Lower lobe of right lung (tissue), 2 donors: ENCODE measurements at places on chromosomes 1 and 21.
A peak's percentile ranks its signal among the peaks of the same experiment; 100 is the strongest.

- H3K4me3 ChIP-seq, result no peak overlapping the region
- DNase-seq, result no peak
- H3K36me3 ChIP-seq, result no peaks in the 10 kb centered on the region
Observed at GRCh38 chr1:92854101-92854785, 22.4 kb downstream of the RPL5 start.

DNA sequence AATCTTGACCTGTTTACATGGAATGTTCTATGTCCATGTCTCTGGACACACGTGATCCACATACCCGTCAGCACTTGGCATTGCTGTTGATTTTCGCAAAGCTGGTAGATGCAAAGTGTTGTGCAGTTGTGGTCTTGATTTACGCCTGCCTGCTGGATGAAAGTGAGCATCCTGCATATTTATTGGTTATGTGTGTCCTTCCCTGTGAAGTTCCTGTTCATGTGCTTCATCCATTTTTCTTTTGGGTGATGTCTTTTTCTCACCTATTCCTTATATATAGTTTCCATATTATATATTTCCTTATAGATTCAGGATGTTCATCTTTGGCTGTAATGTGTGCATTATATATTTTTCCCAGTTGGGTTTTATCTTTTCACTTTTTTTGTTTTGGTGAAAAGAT is 6.5 kb downstream of the AGPAT3 start:
- H3K27ac ChIP-seq, result no peak overlapping the region
- no peaks in the 10 kb centered on the region for H3K27me3 ChIP-seq
- DNase-seq, result no peak
- H3K36me3 ChIP-seq, result peaks cover 16% of the 10 kb centered on the region
- no peak overlapping the region for H3K4me3 ChIP-seq

- H3K4me1 ChIP-seq, result peaks cover 5% of the 10 kb centered on the region
- H3K4me3 ChIP-seq, result no peak overlapping the region
- no peak overlapping the region for H3K27ac ChIP-seq
- DNase-seq, result no peak
- no peaks in the 10 kb centered on the region for H3K27me3 ChIP-seq
- H3K36me3 ChIP-seq, result no peaks in the 10 kb centered on the region
Observed at GRCh38 chr1:200301152-200301551, 108.7 kb downstream of the ZNF281 start.

GRCh38 chr1:226223157-226223785 is at the start of gene MIXL1:
MIXL1 (plus strand) TSS chr1:226223664; CDS start chr1:226223682, 18 bp downstream.
- no peaks in the 10 kb centered on the region for H3K36me3 ChIP-seq
- DNase-seq, result no peak
- peaks cover 23% of the 10 kb centered on the region for H3K27me3 ChIP-seq
- peaks cover 4% of the 10 kb centered on the region for H3K4me1 ChIP-seq
- peak within 1 kb of the TSS; percentile 51 for H3K4me3 ChIP-seq
- no peak within 1 kb of the TSS for H3K27ac ChIP-seq

DNA sequence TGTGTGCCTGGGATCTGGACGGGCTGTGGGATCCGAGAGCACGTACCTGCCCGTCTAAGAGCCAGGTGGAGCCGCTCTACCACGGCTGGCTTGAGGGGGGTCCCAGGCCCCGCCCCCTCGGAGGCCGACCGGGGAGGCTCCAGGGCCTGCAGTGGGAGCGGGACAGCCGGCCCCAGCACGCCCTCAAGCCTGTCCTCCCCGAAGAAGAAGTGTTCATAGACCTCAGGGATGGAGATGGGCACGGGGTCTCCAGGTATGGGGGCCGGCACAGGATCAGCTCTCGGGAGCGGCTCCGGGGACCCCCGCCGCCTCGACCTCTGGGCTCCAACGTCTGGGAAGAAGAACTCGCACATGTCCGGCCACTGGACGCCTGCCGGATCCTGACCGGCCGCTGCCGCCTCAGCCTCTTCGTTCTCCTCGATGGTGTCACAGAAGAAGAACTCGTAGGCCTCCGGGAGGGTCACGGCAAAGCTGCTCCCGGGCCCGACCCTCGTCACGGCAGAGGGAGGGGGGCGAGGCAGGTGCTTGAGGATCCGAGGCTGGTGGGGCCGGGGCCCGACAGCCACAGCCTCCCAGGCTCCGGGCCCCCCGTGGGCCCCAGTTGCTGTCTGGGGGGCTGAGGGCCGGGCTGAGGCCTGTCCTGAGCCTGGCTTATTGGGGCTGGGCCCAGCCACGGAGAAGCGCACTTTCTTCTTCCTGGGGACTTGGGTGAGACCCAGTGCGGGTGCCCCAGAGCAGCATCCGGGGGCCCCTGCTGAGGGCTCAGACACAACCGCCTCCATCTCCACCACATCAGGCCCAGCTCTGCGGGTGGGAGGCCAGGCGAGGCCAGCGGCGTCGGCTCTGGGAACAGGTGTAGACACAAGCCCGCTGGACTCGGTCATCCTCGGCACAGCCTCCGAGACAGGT is 2.8 kb downstream of the PERM1 start:
- no peaks in the 10 kb centered on the region for H3K36me3 ChIP-seq
- H3K27me3 ChIP-seq, result peaks cover 27% of the 10 kb centered on the region
- DNase-seq, result no peak
- no peak overlapping the region for H3K4me3 ChIP-seq

DNA sequence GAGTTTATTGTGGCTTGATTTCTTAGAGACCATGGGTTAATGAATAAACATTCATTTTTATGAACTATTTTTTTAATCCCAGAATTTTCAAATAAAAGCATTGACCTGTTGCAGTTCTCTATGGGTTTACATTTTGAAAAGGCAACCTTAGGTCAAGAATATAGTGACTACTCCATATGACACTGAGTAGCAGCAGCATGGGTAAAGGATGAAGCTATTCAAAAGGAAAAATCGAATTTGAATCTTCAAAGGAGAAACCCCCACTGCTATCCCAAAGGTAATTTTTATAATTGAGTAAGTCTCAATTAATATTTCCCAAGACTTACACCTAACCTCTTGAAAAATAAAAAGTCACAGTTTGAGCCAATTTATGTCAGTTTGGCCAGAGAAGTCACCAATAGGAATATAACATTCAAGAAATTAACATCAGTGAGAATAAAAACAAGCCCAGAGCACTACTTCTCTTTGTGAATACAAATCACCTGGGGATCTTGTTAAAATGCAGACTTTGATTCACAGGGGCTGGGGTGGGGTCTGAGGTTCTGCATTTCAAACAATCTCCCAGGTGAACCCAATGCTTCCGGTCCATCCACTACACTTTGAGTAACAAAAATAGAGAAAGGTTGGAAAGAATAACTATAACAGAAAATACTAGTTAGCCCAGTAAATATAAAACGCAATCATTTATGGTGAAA is 39.8 kb downstream of the USP1 start:
- H3K27ac ChIP-seq, result no peak overlapping the region
- H3K4me3 ChIP-seq, result no peak overlapping the region
- no peak for DNase-seq
- H3K4me1 ChIP-seq, result no peaks in the 10 kb centered on the region
- H3K36me3 ChIP-seq, result peaks cover 58% of the 10 kb centered on the region

DNA sequence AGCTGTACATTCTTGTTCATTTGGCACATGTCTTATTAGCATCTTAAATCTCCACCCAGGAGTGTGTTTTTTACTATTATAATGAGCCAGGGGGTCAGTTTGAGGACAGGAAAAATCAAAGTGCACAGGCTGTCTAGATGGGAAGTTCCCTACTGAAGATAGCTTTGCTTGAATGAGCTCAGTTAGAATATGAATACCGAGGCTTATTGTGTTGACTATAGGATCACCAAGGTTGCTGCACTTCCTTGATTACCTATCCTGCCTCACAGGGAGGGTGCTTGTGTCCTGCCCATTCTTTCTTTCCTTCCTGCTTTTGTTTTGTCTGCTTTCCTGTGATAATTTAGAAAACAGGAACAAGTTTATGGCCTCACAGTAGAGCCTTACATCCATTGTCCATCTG is 16.3 kb downstream of the PHGDH start:
- peaks cover 5% of the 10 kb centered on the region for H3K36me3 ChIP-seq
- no peaks in the 10 kb centered on the region for H3K27me3 ChIP-seq
- DNase-seq, result no peak
- H3K4me1 ChIP-seq, result no peaks in the 10 kb centered on the region

DNA sequence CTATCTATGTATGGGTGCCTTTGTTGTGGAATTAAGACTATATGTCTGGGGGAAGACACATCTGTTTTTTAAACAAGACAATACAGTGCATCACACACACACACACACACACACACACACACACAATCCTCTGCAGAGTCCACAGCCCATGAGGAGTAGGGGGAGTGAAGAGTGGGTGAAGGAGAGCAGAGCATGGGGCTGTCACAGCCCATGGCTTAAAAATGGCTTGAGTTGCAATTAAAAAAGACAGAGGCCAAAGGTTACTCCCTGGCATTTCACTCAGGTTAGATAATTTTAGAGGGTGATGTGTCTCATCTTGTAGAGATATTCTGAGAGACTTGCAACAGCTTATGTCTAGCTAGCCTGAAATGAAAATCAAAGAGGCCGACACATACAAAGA is 176.5 kb upstream of the PLXNA2 start:
- no peak overlapping the region for H3K4me3 ChIP-seq
- DNase-seq, result no peak
- no peak overlapping the region for H3K27ac ChIP-seq
- no peaks in the 10 kb centered on the region for H3K27me3 ChIP-seq
- no peaks in the 10 kb centered on the region for H3K4me1 ChIP-seq

DNA sequence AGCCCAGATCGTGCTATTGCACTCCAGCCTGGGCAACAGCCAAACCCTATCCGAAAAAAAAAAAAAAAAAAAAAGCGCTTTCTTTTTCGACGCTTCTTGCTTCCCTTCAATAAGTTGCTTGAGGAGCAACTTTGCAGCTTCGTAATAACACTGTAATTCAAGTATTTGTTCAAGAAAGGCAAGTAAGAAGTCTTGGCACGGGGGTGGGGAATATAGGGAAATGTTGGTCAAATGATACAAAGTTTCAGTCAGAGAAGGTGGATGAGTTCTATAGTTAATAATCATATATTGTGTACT is 871 bp upstream of the PSMA5 start:
- H3K4me3 ChIP-seq, result peak overlapping the region; percentile 74
- peaks cover 38% of the 10 kb centered on the region for H3K4me1 ChIP-seq
- no peak for DNase-seq
- peak overlapping the region; percentile 87 for H3K27ac ChIP-seq
- no peaks in the 10 kb centered on the region for H3K36me3 ChIP-seq

- no peaks in the 10 kb centered on the region for H3K36me3 ChIP-seq
- peaks cover 2% of the 10 kb centered on the region for H3K27me3 ChIP-seq
- no peak for DNase-seq
- no peak overlapping the region for H3K27ac ChIP-seq
- no peaks in the 10 kb centered on the region for H3K4me1 ChIP-seq
Observed at GRCh38 chr1:244089561-244089960, 38.5 kb downstream of the ZBTB18 start.

DNA sequence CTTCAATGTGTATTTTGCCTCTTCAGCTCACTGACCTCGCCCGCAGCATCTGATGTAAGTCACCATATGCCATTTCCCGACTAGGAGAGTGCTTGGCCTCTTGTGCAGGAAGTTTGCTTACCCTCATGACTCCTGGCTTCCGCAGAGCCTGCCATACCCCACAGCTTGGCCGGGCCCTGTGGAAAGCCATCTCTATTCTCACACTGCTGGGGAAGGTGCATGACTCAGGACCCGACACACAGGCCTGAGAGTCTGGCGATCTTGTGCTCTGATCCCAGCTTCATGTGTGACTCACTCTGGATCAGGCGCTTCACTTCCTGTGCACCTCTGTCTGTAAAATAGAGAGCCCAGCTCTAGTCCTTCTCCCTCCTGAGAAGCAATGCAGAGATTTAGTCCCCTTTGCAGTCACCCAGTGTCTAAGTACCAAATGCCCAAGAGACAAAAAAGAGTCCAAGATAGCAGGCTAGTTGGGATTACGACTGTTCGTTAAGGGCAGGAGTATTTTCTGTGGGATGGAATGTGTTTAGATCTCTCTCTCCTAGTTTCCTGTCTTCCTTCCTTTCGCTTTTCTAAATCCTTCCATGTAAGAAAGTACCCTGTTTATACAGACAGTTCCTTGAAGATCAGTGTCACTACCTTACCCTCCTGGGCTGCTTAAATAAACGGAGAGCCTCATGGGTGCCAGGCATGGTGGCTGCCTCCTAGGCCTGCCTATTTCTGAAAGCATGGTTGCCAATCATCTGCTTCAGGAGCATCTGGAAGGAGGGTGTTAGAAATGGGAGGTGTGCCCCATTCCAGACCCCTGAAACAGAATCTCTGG is 62.8 kb upstream of the KIF26B start:
- no peaks in the 10 kb centered on the region for H3K4me1 ChIP-seq
- DNase-seq, result peak; percentile 53
- no peaks in the 10 kb centered on the region for H3K27me3 ChIP-seq
- H3K4me3 ChIP-seq, result no peak overlapping the region
- H3K27ac ChIP-seq, result peak overlapping the region; percentile 8
- H3K36me3 ChIP-seq, result no peaks in the 10 kb centered on the region

GRCh38 chr1:15323351-15323988 is 76.4 kb downstream of the FHAD1 start:
- DNase-seq, result peak; percentile 78
- H3K27me3 ChIP-seq, result no peaks in the 10 kb centered on the region
- H3K4me1 ChIP-seq, result peaks cover 12% of the 10 kb centered on the region
- H3K4me3 ChIP-seq, result no peak overlapping the region

DNA sequence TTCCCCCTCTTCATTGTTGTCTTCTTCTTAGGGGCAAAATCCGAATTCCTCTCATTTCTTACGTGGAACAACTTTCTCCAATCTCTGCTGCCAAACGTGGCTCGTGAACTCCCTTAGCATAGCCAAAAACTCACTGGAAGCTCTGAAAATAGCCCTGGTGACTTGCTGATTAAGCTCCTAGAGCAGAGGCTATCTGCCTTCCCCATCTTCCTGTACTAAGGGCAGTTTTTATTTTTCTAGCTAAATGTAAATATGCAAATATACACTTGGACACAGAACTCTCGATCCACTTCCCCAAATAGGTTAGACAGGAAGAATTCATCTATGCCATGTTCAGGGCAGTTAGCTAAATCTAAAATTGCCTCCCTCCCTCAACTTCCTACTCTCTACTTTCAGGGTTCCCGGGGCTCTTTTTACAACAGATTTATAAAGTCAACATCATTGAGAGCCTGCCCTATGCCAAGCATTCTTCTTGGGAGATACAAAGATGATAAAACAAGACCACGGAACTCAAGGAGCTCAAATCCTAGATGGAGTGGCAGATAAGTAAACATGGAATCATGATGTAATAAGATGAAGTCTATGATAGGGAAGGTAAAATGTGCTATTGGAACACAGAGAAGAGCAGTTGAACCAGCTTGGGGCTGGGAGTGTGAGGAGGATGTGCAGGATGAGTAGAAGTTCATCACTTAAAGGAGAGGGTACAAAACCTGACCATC is 59.4 kb upstream of the FMOD start:
- H3K27ac ChIP-seq, result no peak overlapping the region
- no peak for DNase-seq
- H3K4me3 ChIP-seq, result no peak overlapping the region
- no peaks in the 10 kb centered on the region for H3K36me3 ChIP-seq

DNA sequence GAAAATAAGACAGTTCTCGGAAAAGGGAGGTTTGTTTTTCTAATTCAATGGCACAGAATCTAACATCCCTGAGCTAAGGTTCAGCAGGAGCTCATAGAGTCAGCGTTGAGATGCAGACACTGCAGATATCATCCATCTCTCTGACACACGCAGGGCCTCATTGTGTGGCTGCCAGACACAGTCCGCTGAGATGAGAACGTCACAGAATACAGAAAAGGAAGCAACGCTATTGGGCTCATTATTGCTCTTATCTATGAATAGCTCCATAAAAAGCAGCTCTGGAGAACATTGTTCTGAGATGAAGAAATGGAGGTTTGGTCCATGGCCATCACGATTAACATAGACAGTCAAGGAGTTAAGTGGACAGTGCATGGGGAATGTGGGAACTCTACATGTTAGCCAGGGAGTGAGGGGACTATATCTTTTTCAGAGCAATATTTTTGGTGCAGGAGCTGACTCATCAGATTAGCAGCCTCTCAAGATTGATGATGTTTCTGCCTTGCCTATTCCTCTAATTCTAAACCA is 771.6 kb upstream of the CXADR start:
- H3K27me3 ChIP-seq, result no peaks in the 10 kb centered on the region
- no peak overlapping the region for H3K27ac ChIP-seq
- no peaks in the 10 kb centered on the region for H3K36me3 ChIP-seq
- H3K4me1 ChIP-seq, result peaks cover 4% of the 10 kb centered on the region
